ENCODE measurements at places on chromosomes 3 and 15. TPM values are rescaled to one million over a fixed set of nuclear protein-coding genes. Genes with fewer than 3 reads are reported as not detected.
A peak's percentile ranks its signal among the peaks of the same experiment; 100 is the strongest.

DNA sequence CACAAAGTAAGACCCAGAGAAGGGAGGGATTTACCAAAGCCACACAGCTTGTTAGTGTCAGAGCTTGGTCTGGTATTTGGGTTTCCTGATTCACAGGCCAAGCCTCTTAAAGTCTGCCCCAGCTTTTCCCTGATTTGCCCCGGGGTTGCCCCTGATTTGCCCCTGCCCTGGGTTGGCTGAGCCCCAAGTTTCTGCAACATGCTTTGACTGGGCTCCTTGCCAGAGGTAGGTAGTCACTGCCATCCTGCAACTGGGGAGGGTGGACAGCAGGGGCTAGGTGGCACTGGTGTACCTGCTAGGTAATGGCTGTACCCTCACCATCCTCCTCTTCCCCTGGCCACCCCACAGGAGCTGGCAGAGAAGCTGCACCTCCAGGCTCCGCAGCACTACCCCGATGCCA is 2.5 kb downstream of the MPI start:
- H3K4me3 ChIP-seq = no peak overlapping the region
- H3K27ac ChIP-seq = no peak overlapping the region
- peaks cover 6% of the 10 kb centered on the region for H3K36me3 ChIP-seq
- no peak for DNase-seq

- H3K27me3 ChIP-seq = no peaks in the 10 kb centered on the region
- H3K27ac ChIP-seq = no peak overlapping the region
- H3K4me3 ChIP-seq = no peak overlapping the region
Measured at GRCh38 chr15:65631503-65631902, 9.8 kb downstream of the SLC24A1 start.

- no peaks in the 10 kb centered on the region for H3K36me3 ChIP-seq
- H3K4me1 ChIP-seq = no peaks in the 10 kb centered on the region
- no peak overlapping the region for H3K27ac ChIP-seq
- DNase-seq = no peak
- H3K27me3 ChIP-seq = no peaks in the 10 kb centered on the region
- H3K4me3 ChIP-seq = no peak overlapping the region
Measured at GRCh38 chr3:149579838-149580542, 77.8 kb downstream of the WWTR1 start.

DNA sequence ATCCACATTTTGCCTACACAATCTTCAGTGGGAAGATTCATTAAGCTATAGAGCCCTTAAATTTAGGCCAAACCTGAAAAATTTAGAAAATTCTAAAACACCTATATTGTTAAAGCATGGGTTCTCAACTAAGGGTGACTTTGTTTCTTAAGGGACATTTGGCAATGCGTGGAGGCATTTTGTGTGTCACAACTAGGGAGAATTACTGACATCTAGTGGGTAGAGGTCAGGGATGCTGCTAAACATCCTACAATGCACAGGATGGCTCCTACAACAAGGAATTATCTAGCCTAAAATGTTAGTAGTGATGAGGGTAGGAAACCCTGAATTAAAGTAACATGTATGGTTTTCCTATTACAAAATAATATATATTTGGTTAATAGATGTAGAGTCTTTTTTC is 55.8 kb downstream of the TBC1D5 start:
- DNase-seq = no peak
- H3K4me3 ChIP-seq = no peak overlapping the region
- H3K4me1 ChIP-seq = no peaks in the 10 kb centered on the region
- no peak overlapping the region for H3K27ac ChIP-seq
- H3K27me3 ChIP-seq = no peaks in the 10 kb centered on the region

- H3K36me3 ChIP-seq = no peaks in the 10 kb centered on the region
- no peak overlapping the region for H3K4me3 ChIP-seq
- H3K27ac ChIP-seq = no peak overlapping the region
- H3K4me1 ChIP-seq = peaks cover 10% of the 10 kb centered on the region
- H3K27me3 ChIP-seq = no peaks in the 10 kb centered on the region
Measured at GRCh38 chr15:69590932-69591524, 138.4 kb downstream of the RPLP1 start.

- H3K4me1 ChIP-seq = no peaks in the 10 kb centered on the region
- no peak for DNase-seq
- no peak overlapping the region for H3K27ac ChIP-seq
- no peaks in the 10 kb centered on the region for H3K27me3 ChIP-seq
Measured at GRCh38 chr3:185880600-185880999, 55.8 kb upstream of the IGF2BP2 start.

- H3K27ac ChIP-seq = no peak overlapping the region
- H3K4me1 ChIP-seq = peaks cover 34% of the 10 kb centered on the region
- no peaks in the 10 kb centered on the region for H3K36me3 ChIP-seq
- H3K27me3 ChIP-seq = no peaks in the 10 kb centered on the region
- no peak overlapping the region for H3K4me3 ChIP-seq
Measured at GRCh38 chr15:94306700-94307650, 75.6 kb downstream of the MCTP2 start.

DNA sequence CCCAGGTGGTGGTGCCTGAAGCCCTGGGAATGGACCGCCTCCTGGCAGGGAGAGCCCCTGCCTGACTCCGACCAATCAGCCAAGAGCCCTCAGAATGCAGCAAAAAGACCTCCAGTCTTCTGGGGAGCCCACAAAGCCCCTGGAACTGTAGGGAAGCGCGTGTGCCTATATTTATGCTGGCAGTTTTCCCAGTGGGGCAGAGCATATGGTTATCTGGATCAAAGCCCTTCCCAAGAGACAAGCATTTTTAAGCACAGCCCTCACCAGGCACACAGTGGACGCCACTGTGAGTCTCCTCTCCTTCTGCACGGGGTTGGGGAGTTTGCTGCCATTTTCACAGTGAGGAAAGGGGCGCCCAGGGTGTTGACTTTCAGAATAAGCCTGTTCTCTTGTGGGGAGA is 80.9 kb upstream of the RPL32 start:
- peaks cover 9% of the 10 kb centered on the region for H3K4me1 ChIP-seq
- no peaks in the 10 kb centered on the region for H3K27me3 ChIP-seq
- DNase-seq = no peak
- H3K27ac ChIP-seq = no peak overlapping the region

- no peaks in the 10 kb centered on the region for H3K4me1 ChIP-seq
- no peaks in the 10 kb centered on the region for H3K27me3 ChIP-seq
- no peak overlapping the region for H3K4me3 ChIP-seq
Measured at GRCh38 chr3:157574531-157574930, 71.3 kb upstream of the VEPH1 start.

DNA sequence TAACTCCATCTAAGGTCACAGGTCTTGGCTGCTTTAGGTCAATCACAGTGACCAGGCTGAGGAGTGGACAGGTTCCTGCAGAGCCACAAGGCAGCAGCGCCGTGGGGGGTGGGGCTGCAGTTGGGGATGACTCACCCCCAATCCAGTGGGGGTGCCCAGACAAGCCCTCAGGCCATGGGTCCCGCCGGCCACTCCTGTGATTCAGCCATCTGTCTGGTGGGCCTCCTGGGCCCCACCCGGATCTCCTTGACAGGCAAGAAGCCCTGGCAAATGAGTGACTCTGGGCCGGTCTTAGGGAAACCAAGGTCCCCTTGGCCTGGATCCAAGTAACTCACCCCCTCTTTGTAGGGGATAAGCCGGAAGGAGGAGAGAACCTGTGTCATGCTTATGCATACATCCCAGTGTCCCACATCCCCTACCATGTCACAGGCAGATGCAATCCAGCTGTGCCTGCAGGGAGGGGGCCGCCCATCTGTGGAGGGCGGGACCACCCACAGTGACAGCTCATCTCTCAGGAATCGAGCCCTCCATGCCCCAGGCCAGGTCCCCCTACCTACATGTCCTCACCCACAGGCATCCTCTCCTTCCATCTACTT is 495 bp upstream of the COL7A1 start:
- no peak overlapping the region for H3K4me3 ChIP-seq
- H3K4me1 ChIP-seq = no peaks in the 10 kb centered on the region
- H3K36me3 ChIP-seq = peaks cover 14% of the 10 kb centered on the region

DNA sequence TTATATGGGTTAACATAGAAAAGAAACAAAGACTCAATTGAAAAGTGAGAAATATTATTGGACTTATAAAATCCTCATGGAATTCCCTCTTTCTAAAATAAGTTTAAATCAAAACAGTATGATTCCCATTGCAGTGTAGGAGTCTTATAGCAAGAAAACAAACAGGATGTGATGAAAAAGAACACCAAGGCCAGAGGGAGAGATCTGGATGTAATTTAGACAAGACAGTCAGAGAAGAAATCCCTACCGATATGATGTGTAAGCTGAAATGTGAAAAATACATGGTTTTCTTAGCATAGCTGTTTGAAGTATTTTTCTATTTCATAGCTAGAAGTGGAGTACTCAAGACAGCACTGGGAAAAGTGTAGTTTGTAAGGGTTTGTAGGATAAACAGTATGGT is 521.5 kb downstream of the RSL24D1 start:
- DNase-seq = no peak
- no peak overlapping the region for H3K4me3 ChIP-seq
- H3K4me1 ChIP-seq = no peaks in the 10 kb centered on the region
- H3K27ac ChIP-seq = no peak overlapping the region
- no peaks in the 10 kb centered on the region for H3K27me3 ChIP-seq

DNA sequence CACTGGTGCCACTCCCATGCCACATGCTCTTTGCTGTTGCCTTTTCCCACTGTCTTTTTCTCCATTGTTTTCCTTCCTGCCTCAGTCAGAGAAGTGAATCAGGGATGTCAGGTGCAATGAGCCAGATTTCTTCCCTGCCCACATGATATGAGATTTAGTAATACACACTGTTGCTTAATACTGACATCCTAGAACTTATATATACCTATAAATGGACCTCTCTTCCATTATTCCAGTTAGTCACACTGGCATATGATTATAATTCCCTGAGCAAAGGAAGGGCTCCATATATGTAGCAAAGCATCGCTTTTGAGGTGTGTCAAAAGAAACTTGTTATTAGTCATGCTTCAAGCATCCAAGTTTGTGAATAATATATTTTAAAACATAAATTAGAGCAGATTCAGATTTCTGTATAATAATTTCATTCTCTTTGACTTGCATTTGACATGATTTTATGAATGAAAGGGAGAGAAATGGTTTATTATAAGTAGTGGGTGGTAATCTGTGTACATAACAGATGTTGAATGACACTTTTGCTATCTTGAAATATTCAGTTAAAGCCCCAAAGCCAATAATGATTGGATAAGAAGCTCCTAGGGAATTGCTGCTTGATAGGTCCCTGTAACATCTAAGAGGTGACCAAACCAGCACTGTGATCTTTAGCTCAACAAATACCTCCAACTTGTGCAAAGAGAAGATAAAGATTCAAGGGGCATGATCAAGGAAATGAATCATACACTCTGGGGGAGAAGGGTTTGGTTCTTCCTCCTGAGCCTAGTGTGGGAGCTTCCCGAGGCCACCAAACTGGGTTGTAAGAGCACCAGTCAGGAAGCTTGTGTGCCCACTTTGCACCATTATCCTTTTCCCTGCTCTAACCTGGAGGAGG is 48.6 kb downstream of the CHST2 start:
- DNase-seq = no peak
- H3K4me1 ChIP-seq = peaks cover 82% of the 10 kb centered on the region
- no peak overlapping the region for H3K4me3 ChIP-seq
- H3K27me3 ChIP-seq = no peaks in the 10 kb centered on the region
- no peaks in the 10 kb centered on the region for H3K36me3 ChIP-seq
- H3K27ac ChIP-seq = no peak overlapping the region

DNA sequence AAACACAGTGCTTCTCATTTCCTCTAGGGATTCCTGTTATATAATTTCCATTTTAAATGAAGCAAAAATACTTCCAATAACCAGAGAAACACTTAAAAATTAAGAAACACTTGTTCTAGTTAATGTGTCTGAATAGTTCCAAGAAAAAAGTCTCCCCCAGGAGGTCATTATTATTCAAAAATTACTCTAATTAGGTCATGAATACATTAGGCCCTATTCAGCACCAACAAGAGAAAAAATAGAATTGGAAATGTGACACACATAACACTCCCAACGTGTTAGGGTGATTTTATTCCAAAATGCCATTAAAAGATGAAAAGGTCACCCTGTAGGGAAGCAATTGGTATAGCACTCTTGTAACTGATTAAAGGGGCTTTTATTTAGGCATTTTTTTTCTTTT is 382.1 kb downstream of the TUSC7 start:
- no peaks in the 10 kb centered on the region for H3K4me1 ChIP-seq
- no peak overlapping the region for H3K27ac ChIP-seq
- H3K4me3 ChIP-seq = no peak overlapping the region

DNA sequence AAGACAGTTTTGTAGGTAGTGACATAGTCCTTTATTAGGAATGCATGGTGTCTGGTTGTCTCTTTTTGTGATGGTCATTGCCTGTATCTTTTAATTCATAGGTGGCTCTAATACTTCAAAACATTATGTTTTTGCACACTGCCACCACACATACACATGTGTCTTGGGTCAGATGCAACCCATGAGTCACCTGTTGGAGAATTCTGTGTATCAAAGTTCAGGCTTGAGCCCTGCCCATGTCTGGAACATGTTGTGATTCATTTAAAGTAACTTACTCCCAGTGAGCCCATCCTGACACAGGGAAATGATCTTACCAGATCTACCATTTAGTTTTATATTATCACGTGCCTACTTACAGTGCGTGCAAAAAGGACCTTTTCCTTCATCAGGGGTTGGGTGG is 142.7 kb downstream of the GHSR start:
- DNase-seq = no peak
- H3K4me3 ChIP-seq = no peak overlapping the region
- peaks cover 4% of the 10 kb centered on the region for H3K36me3 ChIP-seq
- no peak overlapping the region for H3K27ac ChIP-seq
- H3K4me1 ChIP-seq = no peaks in the 10 kb centered on the region

- peaks cover 87% of the 10 kb centered on the region for H3K4me1 ChIP-seq
- peaks cover 35% of the 10 kb centered on the region for H3K36me3 ChIP-seq
- no peaks in the 10 kb centered on the region for H3K27me3 ChIP-seq
- DNase-seq = no peak
Measured at GRCh38 chr3:50248387-50248786, 12.4 kb downstream of the GNAI2 start.

- H3K4me3 ChIP-seq = no peak overlapping the region
- H3K27ac ChIP-seq = no peak overlapping the region
- no peak for DNase-seq
Measured at GRCh38 chr15:70936326-70936725, 43.7 kb downstream of the LRRC49 start.

GRCh38 chr15:66252685-66253417 is 699 bp downstream of the MEGF11 start:
- H3K27me3 ChIP-seq = peaks cover 58% of the 10 kb centered on the region
- peaks cover 22% of the 10 kb centered on the region for H3K4me1 ChIP-seq
- no peak overlapping the region for H3K27ac ChIP-seq
- no peak for DNase-seq
- peak overlapping the region; percentile 79 for H3K4me3 ChIP-seq

DNA sequence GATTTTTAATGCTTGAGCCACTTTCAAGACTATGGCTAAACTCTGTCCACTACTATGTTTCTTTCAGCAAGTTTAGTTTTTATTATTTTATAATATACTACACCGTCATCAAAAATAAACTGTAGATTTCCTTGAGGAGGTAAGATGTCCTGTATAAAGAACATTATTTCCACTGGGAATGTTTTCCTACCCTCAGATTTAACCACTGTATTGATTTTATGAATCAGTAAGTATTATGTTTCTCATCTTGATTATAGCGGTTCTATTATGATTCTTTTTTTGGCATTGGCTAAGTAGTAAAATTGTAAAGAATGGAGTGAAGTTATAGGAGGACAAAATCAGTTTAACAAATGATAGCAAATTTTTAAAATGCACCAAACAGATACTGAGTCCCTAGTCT is 44.4 kb downstream of the ADAM10 start:
- H3K4me1 ChIP-seq = peaks cover under 1% of the 10 kb centered on the region
- DNase-seq = no peak

Gene PRR20G
- not detected for total RNA-seq

Gene TM4SF18
- total RNA-seq = not detected

Gene SERF2
- 632 TPM for total RNA-seq

Gene SLC27A2
- total RNA-seq = 18.6 TPM

Gene CHRM5
- not detected for total RNA-seq

Gene TRH
- total RNA-seq = not detected

All from CD8-positive, alpha-beta memory T cell (primary cell).